Ovary (tissue), 10 donors: ENCODE measurements at places on chromosomes 6 and 20. TPM values are rescaled to one million over a fixed set of nuclear protein-coding genes. Genes with fewer than 3 reads are reported as not detected.

GRCh38 chr6:109051301-109052017, 43.2 kb downstream of the SESN1 start:
- no peaks in the 10 kb centered on the region for H3K36me3 ChIP-seq
- H3K4me1 ChIP-seq: peaks cover 1% of the 10 kb centered on the region
- no peak overlapping the region for H3K27ac ChIP-seq
- H3K4me3 ChIP-seq: no peak overlapping the region

GRCh38 chr6:38510205-38510604, 129.5 kb downstream of the BTBD9 start:
- DNase-seq: no peak
- no peak overlapping the region for H3K4me3 ChIP-seq
- H3K27me3 ChIP-seq: no peaks in the 10 kb centered on the region
- peaks cover 7% of the 10 kb centered on the region for H3K4me1 ChIP-seq

GRCh38 chr6:134882426-134883038, 67.4 kb downstream of the ALDH8A1 start:
- H3K36me3 ChIP-seq: no peaks in the 10 kb centered on the region
- H3K27ac ChIP-seq: no peak overlapping the region
- H3K4me3 ChIP-seq: no peak overlapping the region
- no peaks in the 10 kb centered on the region for H3K27me3 ChIP-seq

PLA2G7 gene
- 0.30 TPM for total RNA-seq
